WERI-Rb-1 (cell line): ENCODE measurements at places on chromosomes 12 and 14.

GRCh38 chr14:106530031-106530422 is 1003.6 kb downstream of the TMEM121 start:
- no peak for DNase-seq

DNA sequence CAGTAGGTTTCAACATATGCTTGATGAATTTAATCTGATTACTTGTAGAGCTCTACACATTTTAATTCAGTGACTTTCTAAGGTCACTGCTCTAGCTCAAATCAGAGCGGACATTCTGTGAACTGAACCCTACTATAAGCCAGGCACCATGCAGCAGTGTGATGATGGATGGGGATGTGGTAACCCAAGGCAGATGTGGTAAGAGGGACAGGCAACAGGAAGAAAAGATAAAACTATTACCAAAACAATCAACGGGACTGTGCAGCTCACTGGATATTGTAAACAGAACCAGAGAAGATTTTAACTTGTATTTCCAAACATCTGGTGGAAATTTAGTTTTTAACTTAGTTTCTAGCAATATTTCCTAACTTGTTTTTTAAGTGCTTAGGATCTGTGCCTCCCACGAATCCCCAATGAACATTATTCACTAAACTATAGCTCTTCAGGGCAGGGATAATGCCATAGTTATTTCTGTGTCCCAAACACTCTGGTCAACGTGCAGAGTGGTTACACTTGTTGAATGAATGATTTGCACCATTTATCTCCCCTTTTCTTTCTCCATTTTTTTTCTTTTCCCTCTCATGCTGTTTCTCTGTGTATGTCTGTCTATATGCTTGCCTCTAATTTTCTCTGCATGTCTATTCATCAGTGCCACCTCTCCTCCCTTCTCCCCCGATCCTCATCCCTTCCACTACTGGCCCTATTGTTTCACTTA is 3.0 kb downstream of the ERO1A start:
- DNase-seq: no peak

DNA sequence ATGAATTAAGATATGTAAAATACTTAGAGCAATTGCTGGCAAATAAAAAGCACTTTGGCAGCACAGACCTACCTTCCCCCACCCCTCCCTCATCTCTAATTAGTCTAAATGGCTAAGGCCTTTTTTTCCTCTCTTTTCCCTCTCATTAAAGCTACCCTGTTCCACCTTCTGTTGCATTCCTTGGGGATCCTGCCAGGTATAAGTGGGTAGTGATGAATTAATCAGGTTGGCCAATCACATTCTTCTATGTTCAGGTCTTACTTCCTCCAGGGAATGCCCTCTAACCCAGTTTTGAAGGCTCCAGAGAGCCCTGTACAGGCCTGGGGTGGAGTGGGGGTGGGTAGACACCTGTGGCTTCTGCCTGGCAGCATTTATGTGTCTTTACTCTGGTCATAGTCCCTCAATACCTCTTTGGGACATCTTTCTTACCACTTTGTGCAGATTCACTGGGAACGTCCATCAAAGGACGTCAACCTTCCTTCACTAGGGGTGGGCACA is 28.4 kb downstream of the HSPB8 start:
- no peak for DNase-seq

DNA sequence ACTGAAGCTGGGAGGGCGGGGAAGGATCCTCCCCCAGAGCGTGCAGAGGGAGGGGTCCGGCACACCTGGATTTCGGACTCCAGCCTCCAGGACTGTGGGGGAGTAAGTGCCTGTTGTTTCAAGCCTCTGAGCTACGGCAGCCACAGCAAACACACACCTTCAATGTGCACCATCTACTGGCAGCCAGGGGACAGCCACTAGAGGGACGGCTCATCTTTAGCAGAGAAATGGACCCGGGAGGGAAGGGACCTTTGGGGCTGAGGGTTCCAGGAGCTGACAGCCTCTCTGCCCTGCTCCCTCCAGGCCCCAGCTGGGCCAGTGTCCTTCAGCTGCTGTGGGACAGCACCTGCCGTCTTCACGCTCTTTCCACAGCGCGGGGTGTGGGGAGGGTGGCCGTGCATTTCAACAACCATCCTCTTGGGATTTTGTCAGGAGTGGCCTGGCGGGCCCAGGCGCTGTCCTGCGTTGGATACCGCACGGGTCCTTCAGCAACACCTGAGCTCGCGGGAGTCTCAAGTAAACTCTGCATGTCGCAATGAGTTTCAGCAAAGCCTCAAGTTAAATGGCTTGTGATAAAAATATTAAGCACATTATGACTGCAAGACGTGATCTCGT is 209.2 kb upstream of the C14orf180 start:
- peak; percentile 74 for DNase-seq

DNA sequence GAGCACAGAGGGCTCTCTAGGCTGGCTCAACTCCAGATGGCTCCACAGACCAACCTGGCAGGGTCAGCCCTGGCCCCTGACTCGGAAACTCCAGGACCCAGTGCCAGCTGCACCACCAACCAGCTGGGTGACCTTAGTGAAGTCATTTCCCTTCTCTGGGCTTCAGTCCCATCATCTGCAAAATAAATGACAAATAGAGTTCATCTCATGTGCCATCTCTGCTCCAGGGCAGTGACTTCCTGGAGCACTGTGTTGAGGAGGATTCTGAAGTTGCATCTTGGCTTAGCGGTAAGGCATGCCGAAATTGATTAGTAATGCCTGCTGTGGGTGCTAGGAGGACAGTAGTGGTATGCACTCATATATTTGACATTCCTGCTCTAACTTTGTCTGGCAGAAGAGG is 31.5 kb downstream of the DTX1 start:
- no peak for DNase-seq

- DNase-seq: no peak
These were observed 87.2 kb downstream of the C12orf75 start for GRCh38 chr12:105417732-105418131.

DNA sequence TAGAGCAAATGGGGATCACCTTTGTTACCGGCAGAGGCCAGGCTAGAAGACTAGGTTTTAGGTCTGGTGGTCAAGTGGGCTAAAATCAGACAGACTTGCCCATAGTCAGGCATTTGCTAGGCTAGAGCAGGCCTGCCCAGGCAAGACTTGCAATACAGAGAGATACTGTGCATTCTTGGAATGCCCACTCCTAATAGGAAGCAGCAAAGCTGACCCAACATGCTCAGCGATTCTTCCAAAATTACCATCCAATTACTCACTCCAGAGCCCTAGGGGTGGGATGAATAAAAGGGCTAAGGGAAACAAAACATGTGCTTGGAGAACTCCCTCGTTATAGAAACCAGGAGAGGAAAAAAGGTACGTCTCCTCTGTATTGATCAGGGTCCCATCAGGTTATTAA is 187.8 kb upstream of the AMIGO2 start:
- DNase-seq: no peak

DNA sequence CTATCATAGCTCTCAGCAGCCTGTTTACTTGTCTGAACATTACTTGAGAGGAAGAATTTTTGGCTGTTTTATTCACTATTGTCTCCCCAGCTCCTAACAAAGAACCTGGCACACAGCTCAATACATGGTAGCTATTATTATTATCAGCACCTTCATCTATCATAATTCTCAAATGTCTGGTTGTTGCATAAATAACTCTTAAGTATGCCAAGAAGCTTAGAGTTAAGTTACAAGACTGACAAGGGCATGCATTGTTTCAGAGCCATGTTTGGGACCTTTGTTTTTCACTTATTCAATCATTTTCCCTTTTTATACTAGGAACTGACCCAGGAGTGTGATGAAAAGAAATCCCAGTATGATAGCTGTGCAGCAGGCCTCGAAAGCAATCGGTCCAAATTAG is 77.5 kb upstream of the ATP2A2 start:
- no peak for DNase-seq

GRCh38 chr12:63978519-63978918 is 134.0 kb downstream of the SRGAP1 start:
- no peak for DNase-seq
